ENCODE measurements at places on chromosomes 3 and 15.

GRCh38 chr3:75896265-75896664 is 110.9 kb upstream of the ZNF717 start:
- DNase-seq: no peak

- peak; percentile 13 for DNase-seq
Measured at GRCh38 chr3:124037326-124037725, 45.4 kb upstream of the ROPN1 start.

- no peak for DNase-seq
Measured at GRCh38 chr15:65264863-65265430, 21.7 kb downstream of the PARP16 start.

GRCh38 chr15:35740761-35741160 is 194.8 kb upstream of the DPH6 start:
- DNase-seq: peak; percentile 42

GRCh38 chr15:91845720-91846119 is 7.8 kb upstream of the SLCO3A1 start:
- no peak for DNase-seq

DNA sequence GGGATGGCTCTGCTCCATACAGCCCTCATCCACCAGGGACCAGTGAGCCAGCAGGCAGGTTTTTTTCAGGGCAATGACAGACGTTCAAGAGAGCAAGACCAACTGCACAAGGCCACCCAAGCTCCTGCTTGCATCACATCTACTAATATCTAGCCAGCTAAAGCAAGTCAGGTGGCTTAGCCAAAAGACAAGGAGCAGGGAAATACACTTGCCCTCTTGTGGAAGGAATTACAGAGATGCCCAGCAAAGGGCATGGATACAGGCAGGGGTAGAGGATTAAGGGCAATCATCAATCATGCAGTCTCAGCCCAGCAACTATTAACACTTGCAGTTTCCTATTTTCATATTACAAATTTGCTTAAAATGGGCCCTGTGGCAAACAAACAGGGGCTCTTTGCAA is 81.5 kb upstream of the NTRK3 start:
- no peak for DNase-seq

- DNase-seq: no peak
Measured at GRCh38 chr3:183468424-183468823, 40.0 kb upstream of the MCF2L2 start.

DNA sequence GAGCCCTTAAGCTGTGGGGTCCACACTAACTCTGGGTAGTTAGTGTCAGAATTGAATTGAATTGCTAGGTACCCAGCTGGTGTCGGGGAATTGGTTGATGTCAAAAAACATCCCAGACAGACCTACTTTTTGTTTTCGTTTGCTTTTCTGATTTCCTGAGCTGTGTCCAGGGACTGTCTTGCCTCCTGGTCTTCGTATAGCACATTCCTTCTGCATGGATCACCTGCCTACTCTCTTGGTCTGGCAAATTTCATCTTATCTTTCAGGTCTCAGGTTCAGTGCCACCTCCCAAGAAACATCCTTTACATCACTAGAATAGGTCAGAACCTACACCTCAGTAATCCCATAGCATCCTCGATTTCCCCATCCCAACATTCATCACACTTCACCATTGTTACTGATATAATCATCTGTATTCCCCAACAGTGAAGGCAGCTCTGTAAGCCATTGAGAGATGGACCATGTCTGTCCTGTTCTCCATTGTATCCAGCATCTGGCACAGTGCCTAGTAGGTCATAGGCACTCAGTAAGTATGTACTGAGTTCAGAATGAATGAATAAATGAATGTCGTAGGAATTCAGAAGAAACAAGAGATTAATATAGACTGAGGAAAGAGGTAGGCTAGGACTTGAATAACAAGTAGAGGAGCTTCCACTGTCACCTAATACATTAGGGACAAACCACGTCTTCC is 81.2 kb downstream of the ANP32A start:
- DNase-seq: no peak

DNA sequence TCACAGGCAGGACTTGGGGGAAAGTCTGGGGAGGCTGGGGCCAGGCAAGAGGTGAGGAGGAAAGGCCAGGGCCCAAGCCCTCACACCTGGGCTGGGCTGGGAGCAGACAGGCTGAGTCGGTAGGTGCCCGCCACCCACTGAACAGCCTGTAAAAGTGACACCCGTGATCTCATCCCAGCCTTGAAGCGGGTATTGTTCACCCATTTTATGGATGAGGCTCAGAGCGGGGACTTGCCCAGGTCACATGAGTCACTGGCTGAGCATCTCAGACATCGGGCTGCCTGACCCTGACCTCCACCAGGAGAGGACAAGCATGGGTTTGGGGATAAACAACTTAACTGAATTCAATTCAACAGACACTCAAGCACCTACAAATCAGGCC is 52.0 kb upstream of the CTSH start:
- DNase-seq: no peak

DNA sequence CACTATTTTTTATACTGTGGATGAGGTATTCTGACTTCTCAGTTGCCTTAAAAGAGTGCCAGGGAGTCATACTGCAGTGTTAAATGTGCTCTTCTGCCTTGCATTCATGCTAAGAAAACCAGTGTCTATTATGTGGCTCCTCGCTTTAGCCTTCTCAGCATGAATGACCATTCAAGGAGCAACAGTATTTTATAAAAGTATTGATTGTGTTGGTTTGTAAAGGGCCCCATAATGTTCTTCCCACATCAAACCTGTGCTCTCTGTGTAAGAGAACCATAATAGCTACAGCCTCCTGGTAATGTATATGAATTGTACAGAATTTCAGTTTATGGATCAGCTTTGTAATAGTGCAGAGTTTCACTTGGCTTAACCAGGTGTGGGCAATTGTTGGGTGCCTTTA is 316.4 kb downstream of the CNTN4 start:
- no peak for DNase-seq

DNA sequence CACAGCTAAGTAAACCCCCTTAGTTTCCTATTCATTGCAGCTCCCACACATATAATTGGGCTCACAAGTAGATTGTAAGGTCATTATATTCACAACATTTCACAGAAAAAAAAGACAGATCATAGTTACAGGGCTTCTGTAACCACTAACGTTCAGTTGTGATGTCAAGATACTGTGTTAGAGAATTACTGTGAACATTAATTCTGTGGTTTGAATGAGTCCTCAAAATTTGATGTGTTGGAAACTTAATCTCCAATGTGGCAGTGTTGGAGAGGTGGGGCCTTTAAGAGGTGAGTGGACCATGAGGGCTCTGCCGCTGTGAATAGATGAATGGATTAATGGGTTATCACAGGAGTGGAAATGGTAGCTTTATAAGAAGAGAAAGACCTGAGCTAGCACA is 21.3 kb downstream of the GRK7 start:
- DNase-seq: no peak

DNA sequence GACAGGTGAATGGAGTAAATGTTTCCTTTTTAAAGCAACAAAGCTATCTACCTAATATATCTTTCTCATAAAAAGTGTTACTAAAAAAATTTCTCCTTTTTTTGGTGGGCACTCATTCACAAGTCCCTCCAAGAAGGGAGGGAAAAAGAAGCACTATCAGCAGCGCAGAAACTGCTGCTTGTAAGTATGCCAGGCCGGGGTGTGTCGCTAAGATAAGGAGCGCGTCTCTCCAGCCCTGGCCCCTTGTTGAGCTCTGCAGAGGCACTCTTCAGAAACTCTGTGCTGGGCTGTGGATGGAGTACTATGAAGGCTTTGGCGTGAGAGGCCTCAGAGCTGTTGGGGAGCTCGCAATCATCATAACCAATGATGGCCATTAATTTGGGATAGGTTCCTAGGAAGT is 49.1 kb downstream of the ZDHHC3 start:
- no peak for DNase-seq

DNA sequence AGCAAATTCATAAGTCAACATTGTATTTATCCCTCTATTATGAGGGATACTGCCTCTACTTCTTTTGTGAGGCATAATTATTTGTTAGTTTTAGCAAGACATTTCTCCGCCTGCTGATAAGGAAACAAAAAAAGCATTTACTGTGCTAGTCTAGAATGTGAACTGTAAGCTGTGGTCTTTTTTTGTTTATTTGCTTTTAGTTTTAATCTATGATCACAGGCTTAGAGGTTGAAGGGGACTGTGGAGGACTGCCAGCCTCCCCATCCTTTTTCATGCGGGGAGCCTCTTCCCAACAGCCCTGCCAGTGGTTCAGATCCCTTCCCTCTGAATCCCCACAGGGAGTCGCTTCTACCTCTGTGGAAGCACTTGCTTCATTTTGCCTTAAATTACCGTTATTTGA is 331.0 kb upstream of the ROPN1 start:
- DNase-seq: no peak

GRCh38 chr3:62803276-62803675 is 71.9 kb downstream of the CADPS start:
- DNase-seq: no peak

GRCh38 chr3:120566243-120566975 is 29.7 kb upstream of the NDUFB4 start:
- DNase-seq: no peak

GRCh38 chr3:40108643-40109042 is 200.9 kb upstream of the EIF1B start:
- DNase-seq: no peak

DNA sequence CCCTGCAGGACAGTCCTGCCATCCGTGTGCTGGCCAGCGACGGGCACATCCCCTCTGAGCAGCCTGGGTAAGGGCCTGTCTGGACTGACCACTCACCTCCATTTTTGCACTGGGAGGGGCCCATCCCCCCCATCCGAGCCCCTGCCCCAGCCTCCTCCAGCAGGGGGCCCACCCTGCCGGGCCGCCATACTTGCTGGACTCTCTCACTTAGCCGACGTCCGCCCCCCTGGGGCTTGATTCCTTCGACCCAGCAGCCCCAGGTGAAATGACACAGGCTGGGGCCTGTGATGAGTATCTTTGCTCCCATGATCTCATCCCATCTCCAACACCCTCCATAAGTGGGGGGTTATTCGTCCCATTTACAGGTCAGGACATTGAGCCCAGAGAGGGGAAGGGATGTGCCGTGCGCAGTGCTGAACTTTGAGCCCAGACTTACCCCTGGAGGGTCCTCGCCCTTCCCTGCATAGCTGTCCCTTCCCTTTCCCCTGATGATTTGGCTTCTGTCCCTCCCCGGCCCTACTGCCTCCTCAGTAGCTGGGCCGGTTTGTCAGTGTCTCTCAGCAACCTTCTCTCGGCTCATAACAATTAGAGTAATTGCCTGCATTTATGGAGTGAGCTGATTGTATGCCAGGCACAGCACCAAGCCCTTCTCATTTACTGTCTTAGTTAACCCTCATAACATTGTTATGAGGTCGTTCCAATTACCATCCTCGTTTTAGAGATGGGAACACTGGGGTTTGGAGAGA is 4.2 kb downstream of the LMAN1L start:
- no peak for DNase-seq

GRCh38 chr15:37220949-37221670 is 120.8 kb upstream of the MEIS2 start:
- no peak for DNase-seq

GRCh38 chr3:128606094-128606493 is 44.5 kb downstream of the RPN1 start:
- DNase-seq: no peak

DNA sequence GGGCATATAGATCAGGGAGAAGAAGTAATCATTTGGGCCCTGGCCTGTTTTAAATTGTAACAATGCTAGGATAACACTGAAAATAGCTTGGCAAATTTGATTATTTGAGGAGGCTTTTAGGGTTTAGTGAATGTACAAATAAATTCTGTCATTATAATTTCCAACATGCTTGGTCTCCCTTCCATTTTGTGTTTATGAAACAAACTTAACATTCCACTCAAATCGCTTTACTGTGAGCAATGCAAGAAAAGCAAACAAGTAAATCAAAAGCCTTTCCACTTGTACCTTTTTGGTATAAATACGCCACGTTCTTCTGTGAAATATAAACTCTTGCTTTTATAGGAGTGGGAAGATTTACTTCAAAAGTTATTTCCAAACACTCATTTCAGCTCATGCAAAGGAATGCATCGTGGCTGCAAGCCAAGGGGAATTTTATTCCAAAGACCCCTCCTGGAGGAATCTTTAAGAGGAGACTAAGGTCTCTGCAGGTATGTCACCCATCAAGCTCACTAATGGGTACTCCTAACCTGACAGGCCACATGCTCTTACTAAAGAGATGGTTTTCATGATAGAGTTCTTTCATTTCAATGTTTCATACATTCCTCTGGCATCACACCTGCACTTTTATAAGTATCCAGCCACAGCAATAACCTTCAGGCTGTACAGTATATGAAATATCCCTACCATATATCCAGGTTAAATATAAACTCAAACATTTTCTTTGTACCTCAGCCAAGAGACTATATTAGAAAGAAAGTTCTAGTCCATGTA is 115.2 kb downstream of the P3H2 start:
- DNase-seq: no peak

- no peak for DNase-seq
Measured at GRCh38 chr3:14646131-14646573, 5.4 kb upstream of the CCDC174 start.

DNA sequence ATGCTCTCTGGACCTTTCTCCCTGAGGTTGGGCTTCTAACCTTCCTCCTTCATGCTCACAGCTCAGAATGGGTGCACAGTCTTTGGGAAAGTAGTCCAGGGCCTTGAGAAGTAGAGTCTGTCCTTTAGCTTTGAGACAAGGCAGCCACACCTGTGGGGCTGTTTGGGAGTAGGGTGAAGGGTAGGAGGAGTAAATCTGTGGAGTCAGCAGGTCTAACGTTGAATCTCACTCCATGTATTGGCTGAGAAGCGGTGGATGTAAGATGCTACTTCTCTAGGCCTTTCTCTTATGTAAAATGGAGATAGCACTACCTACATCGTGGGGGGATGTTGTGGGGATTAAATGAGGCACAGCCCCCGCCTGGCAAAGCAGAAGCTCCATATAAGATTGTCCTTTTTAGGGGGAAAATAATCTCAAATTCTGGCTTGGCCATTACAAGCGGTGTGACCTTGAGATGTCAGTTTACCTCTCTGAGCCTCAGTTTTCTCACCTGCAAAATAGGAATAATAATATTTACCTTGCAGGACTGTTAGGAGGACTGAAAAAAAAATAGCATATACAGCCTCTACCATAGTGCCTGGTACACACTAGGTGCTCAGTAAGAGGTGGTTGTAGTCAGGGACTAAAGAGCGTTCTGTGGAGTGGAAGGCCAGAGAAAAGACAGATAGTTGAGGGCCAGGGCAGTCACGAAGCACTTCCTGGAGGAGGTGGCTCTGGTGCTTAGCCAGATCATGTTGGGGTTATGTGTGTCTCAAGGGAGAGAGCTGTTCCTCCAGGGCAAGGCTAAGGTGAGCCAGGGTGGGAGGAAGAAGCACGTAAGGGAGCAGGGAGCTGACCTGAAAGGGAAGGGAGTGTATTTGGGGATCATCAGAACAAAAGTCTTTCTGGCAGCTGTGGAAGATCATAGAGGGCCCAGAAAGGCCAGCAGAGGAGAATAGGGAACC is 82.8 kb upstream of the MRPS22 start:
- DNase-seq: no peak

GRCh38 chr3:121794264-121794983 is 40.4 kb downstream of the IQCB1 start:
- DNase-seq: no peak

GRCh38 chr3:111332488-111333080 is 209.4 kb upstream of the CD96 start:
- no peak for DNase-seq
